ENCODE measurements at places on chromosomes 6 and 20.

- DNase-seq = peak; percentile 43
These were observed at the start of gene SCRT2 for GRCh38 chr20:675453-676314. TSS of gene SCRT2 (minus strand) at chr20:675802. CDS start at chr20:675601, 201 bp downstream.

DNA sequence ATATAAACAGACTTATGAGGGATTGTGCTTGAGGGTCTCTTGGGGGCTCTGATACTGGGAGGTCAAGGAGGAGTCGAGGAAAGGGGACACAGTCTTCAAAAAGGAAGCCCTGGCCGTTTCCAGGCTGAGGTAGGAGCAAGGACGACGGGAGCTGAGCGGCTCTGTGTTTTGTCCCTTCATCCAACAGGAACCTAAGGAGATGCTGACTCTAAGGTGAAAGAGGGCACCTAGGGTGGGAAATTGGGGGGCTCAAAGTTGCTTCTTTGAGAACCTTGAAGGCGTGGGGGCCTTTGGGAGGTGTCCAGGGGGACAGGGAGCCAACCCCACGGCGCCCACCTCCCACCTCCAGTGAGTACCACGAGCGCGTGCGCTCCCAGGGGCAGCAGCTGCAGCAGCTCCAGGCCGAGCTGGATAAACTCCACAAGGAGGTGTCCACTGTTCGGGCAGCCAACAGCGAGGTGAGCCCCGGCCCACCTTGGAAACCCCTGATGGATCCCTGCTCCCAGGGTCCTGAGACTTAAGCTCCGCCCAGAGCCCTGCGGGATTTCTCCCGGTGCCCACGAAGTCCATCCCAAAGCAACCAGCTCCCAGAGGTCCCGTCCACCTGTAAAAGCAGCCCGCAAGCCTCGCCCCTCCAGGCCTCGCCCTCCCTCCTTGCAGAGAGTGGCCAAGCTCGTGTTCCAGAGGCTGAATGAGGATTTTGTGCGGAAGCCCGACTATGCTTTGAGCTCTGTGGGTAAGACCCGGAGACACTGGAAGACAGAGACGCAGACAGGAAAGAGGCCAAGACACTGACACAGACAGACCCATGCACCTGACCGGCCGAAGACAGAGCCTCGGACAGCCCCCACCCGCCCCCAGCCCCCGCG is 2.9 kb downstream of the SPAG4 start:
- DNase-seq = no peak

- DNase-seq = no peak
These were observed 8.3 kb downstream of the CEP250 start for GRCh38 chr20:35463455-35464300.

GRCh38 chr20:19099596-19100545 is 112.6 kb upstream of the SLC24A3 start:
- DNase-seq = no peak

GRCh38 chr6:35757456-35758123 is 18.8 kb upstream of the CLPSL2 start:
- DNase-seq = no peak

DNA sequence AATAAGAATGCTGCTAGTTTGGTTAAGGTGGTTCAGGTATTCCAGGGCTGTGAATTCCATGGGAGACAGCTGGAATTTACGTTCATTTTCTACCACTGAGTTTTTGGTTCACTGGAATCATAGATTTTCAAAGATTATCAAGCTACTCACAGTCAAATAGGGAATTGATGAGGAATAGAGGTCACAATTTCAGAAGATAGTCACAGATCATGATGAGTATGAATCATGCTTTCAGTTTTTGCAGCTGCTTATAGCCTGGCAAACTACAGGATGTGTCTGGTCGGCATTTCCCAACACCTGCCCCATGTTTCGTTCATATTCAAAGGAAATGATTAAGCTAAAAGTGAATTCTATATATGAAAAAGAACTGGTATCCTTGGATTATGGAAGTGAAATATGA is 58.7 kb downstream of the BCKDHB start:
- peak; percentile 4 for DNase-seq

DNA sequence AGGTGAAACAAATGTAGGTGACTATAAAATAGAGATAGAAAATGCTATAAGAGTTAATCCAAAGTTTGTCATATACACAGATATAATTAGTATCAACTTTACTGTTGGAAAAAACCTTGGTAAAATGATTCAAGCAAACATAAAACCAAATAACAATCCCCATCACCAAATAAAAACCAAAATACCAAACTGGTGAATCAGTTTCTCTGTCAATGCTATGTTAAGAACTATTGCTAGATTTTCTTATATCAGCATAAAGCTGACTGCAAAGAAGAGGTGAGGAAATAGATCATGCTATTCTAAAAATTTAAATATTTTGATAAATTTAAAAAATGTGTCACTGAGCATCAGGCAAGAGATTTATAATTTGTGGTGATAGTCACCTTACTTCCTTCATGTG is 658.4 kb downstream of the PHF3 start:
- no peak for DNase-seq

DNA sequence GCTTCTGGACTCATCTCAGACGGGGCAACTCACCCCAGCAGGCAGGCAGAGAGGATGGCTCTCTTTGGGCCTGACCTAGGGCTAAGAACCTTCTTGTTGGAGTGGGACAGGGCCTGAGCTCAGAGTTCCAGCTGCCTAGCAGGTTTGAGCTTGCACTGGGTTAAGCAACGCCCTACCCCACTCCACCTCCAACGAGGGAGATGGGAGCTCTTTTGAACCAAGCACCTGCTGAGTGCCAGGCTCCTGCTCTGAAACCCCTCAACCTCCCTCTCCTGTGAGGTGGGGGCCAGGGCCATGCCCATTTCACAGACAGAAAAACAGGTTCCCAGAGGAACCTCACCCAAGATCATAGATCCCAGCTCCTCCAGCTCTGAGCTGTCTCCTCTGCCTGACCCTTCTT is 54.3 kb downstream of the SNAI1 start:
- no peak for DNase-seq

- DNase-seq = no peak
These were observed 32.7 kb downstream of the FAM50B start for GRCh38 chr6:3881711-3882421.

DNA sequence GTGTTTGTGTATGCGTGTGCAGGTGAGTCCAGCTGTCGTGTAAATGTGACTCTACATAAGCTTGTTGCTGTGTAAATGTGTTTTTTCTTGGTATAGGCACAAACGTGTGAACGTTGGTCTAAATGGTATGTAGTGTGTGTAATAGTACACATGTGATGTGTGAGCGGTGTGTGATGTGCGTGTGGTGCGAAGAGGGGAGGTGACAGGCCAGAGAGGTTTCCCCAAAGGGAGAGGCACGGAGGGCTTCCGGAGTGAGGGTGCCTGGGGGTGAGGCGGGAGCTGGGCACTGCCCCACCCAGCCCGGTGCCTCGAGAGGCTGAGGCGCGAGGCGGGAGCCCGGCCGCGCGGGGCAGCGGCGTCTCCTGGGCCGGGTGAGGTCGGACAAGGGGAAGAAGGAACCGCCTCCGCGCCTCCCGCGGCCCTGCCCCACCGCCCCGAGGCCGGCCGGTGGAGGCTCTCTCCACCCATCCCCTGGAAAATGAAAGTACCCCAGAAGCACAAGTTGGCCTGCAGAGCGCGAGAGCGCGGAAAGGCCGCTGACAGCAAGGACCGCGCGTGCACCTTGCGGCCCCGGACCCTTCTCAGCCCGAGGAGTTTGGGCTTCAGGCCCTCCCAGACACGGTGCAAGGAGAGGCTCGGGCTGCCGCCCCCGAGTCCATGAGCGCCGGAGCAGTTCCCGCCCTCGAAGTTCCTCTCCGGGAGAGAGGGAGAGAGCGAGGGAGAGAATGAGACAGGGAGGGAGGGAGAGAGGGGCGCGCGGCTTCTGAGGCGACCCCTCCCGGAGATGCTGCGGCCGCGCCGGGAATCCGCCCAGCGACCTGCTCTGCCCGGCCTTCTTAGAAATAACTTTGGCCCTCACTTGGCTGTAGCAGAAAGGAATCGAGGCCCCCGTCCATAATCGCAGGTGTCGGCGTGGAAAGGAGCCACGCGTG is 43.2 kb upstream of the OSTM1 start:
- DNase-seq = no peak

DNA sequence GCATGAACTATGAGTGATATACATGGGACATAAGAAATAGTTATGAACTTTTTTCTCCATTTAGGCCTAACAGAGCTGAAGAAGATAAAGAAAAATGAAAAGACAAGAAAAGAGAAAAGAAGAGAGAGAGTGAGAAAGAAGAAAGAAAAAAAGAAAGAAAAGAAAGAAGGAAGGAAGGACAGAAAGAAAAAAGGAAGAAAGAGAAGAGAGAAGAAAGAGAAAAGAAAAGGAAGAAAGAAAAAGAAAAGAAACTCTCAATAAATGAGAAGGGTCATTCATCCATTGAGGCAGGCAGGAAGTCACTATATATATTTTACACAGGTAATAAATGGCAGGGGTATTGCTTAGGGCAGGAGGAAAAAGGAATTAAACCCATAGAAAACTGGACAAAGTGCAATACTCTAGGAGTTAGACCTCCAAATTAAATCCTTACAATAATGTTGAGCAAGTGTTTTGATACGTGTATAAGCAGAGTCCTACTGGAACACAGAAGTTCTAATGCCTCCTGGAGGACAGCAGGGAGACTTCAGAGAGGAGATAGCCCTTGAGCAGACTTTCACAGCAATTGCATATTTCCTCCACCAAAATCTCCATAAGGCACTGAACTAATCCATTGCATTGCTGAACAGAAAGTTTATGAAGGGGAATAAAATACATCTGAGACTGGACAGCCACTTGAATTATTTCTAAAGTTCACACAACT is 86.4 kb upstream of the TENT5A start:
- DNase-seq = no peak

DNA sequence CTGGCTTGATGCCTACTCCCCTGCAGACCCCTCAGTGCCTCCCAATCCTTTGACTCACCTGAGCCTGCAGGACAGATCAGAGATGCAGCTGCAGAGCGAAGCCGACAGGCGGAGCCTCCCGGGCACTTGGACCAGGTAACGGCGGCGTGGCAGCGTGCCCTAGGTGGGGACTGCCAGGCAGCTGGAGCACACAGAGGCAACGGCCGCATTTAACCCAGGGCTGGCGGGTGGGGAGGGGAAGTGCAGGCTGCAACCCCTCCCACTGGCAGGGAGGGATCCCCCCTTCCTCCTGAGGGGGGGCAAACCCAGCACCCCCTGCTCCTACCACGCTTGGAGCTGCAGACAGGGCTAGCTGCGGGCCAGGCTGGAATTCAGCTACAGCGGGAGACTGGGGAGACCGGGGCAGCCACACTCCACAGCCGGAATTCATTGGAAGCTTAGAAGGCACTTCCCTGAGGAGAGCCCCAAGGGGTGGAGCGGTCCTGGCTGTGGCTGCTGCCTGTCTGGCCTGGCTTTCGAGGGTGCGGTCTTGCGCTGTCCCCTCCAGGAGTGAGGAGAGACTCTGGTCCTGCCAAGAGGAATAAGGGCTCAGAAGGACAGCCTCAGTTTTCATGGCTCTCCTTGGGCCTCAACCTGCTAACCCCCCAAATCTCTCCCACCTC is at the start of gene MATN4:
MATN4 (minus strand) TSS at position 183 of the 662 bp plus-strand sequence. CDS start 2,717 bp downstream, outside the sequence.
- no peak for DNase-seq

GRCh38 chr20:4844325-4844724 is 122.6 kb downstream of the PRND start:
- DNase-seq = no peak

GRCh38 chr20:12358655-12359009 is 440.9 kb downstream of the BTBD3 start:
- no peak for DNase-seq

GRCh38 chr6:144176043-144176442 is 25.7 kb downstream of the STX11 start:
- no peak for DNase-seq

- DNase-seq = no peak
These were observed 47.9 kb upstream of the KCNK16 start for GRCh38 chr6:39370390-39370789.

DNA sequence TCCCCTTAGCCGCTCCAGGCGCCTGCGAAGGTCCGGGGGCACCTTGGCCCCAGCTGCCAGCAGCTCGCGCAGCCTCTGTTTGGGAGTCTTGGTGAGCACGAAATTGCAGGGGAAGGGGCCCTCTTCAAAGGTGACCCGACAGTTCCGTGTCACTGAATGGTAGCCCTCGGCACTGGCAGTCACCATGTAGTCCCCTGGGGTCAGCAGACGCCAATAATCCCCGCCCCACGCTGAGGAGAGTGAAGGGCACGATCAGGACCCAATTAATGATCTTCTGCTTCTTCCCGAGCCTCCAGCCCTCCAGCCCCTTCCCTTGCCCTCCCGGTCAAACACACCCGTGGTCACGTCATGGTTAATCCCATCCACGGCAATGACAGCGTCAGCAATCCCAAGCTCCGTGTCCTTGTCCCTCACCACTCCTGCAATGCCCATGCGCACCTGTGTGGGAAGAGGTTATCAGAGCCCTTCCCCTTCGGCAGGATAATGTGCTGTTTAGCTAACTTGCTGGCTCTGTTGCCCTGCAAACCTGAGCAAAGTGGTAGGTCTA is 6.2 kb downstream of the CPXM1 start:
- DNase-seq = no peak

DNA sequence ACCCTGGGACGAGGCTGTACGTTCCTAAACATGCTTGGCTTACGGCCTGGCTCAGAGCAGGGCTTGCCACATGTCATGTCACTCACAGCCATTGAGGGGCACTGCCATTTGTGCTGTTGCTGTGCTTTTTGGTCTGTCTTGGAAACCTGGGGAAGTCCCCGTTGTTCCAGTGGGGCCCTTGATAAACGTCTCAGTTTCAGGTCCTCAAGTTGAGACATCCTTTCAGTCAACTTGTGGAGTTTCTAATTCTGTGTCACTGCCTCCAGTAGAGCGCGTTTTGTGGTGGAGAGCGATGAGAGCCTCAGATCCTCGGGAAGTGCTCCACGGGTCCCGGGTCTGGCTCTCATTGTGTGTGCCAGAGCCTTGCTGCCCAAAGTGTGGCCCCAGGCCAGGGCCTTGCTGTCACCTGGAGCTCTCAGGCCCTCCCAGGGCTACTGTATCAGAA is 43.0 kb upstream of the CCR6 start:
- peak; percentile 65 for DNase-seq

GRCh38 chr20:50085481-50086365 is 27.2 kb downstream of the UBE2V1 start:
- DNase-seq = no peak

- no peak for DNase-seq
These were observed 141.7 kb downstream of the CD164 start for GRCh38 chr6:109240370-109241084.

- DNase-seq = no peak
These were observed 344.5 kb downstream of the PRL start for GRCh38 chr6:21952367-21952766.

- no peak for DNase-seq
These were observed 8.7 kb upstream of the OSER1 start for GRCh38 chr20:44219170-44219730.

GRCh38 chr6:34358389-34358905 is 34.0 kb downstream of the NUDT3 start:
- DNase-seq = no peak

- no peak for DNase-seq
These were observed 237.6 kb downstream of the MMUT start for GRCh38 chr6:49225471-49225870.

DNA sequence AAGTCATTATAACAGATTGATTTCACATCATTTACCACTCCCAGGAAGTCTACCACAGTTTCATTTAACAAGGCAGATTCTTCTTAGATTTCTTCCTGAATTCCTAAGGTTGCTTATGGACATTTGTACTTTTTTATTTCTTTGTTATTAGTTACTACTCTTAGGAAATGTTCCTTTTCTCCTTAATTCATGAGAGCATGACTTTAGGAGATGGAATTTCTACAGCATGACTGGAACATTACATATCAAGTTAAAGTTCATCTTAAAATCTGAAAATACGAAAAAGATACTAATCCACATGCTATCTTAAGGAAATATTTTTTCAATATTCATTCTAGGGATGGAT is 22.3 kb downstream of the CNKSR3 start:
- no peak for DNase-seq

- DNase-seq = peak; percentile 50
These were observed 9.0 kb upstream of the GRM4 start for GRCh38 chr6:34154668-34155447.

GRCh38 chr20:63172726-63173125 is 43.2 kb downstream of the YTHDF1 start:
- no peak for DNase-seq
